ENCODE measurements at places on chromosomes 12 and 14.

DNA sequence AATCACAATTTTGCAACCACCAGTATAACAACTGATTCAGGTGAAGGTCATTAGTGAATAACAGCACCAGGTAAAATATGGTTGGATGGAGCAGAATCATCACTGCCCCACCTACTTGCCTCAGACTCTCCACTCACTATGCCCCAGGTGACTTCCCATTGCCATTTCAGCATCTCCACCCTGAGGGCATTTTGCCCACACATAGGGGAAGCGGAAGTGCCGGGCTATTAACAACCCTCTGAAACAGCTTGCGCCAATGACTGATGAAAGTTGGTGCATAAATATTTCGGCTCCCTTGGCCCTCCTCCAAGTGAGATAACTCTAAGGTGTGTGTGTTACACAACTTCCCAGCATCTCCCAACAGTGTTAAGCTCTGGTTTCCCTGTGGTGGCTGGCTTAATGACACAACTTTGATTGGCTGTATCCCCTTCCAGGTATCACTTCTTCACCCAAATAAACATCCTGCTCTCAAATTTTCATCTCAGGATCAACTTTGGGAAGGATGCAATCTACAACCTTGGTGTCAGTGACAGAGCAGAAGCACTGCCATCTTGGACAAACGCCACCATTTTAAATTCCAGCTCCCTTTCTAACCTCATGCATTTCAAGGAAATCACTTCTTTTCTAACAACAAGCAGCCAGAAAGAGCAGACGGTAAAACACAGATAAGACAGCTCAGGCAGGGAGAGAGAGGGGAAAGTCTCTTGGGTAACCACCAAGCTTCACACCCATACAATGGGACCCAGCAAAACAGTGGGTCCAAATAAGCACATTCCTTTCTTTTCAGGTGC, 73.6 kb upstream of the PPP2R5C start:
- no peak for DNase-seq

DNA sequence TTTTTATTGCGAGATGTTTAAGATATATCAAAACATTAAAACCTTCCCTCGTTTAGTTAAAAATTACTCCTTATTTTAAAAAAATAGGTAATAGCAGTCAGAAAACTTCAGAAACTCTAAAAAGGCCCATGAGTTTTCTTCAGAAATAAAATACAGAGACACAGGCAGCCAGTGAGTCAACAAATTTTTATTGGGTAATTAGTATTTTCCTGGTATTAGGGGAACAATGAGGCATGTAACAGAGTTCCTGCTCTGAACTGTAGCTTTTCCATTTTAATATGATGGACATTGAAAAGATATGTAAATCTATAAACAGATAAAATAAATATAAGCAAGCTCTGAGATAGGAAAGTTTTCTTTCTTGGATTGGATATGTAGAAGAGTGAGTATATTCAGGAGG, 399 bp upstream of the ZNF705A start:
- DNase-seq: no peak

GRCh38 chr14:73462048-73462715, 3.8 kb upstream of the NUMB start:
- no peak for DNase-seq

DNA sequence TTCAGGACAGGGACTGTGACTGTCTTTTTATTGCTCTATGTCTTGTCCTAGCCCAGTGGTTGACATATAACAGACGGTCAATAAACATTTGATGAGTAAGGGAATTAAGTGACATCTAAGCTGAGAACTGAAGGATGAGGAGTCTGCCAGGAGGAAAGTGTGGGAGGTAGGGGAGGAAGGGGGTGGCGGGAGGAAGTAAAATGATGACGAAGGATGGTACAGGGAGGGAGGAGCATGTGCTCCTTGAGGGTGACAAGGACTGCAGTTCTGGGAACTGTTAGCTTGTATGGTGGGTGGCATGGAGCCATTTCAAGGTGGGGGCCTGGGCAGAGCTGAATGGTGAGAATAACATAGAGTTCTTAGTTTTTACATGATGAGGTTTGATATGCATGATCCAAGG, 64.4 kb downstream of the RGS6 start:
- no peak for DNase-seq

GRCh38 chr12:3335078-3335487, 155.9 kb upstream of the PRMT8 start:
- no peak for DNase-seq

DNA sequence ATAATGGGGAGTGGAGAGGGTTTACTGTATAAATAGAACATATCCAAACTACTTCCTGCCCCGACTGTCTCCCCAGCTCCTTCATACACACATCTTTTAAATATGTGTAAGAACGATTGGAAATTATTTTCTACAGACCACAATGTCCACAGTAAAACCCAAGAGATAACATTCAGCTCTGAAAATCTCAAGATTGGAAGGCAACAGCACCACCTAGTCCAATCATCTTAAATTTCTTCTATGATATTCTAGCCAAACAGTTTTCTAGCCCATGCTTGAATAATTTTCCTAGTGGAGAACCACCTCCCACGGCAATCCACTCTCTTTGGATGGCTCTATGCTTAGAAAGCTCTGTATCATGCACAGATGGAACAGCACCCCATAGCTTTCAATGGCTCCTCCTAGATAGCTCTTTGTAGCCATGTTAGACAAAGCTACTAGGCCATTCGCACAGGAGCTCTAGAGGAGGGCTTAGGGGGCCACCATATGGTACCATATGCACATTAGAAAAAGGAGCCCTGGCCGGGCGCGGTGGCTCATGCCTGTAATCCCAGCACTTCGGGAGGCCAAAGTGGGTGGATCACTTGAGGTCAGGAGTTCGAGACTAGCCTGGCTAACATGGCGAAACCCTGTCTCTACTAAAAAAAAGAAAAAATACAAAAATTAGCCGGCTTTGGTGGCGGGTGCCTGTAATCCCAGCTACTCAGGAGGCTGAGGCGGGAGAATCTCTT, 18.1 kb downstream of the VDR start:
- no peak for DNase-seq
